OCI-LY7 (cell line): ENCODE measurements at places on chromosomes 7 and 10.

GRCh38 chr10:112741830-112742402 is 208.1 kb upstream of the TCF7L2 start:
- DNase-seq = no peak

GRCh38 chr10:47276576-47277351 is 23.2 kb upstream of the GDF10 start:
- DNase-seq = no peak

DNA sequence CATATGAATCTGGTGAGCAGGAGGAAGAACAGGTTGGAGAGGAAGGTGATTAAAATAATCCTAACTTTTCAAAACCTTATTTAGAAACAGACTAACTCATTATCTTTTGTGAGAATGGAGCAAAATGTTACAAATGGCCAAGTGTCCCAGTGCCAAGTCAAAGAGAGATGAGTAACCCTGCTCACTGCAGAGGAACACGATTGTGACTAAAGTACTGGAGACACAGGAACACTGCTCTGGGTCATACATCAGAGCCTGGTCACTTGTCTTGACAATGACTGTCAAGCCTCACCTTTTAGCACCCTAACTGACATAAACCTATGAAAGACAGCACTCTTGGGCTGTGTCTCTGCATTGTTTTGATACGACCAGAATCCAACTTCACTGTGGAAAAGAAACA is 108.8 kb downstream of the SGMS1 start:
- DNase-seq = no peak

DNA sequence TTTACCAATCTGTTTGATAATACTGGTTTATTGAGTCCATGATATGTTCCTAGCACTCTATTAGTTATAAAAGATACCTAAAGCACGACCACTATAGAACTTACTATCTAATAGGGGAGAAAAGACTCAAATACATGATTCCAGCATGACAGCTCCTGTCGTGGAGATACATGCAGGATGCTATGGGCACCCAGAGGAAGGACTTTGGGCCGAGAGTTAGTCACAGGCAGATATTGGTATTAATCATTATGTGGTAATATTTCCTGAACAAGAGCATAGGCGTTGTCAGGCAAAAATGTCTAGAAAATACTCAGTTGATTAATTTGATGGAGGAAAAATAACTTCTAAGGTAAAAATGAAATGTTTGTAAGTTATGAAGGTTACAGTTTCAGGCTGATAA is 31.8 kb downstream of the CNNM2 start:
- DNase-seq = no peak

GRCh38 chr7:2274666-2275065 is 32.6 kb downstream of the NUDT1 start:
- DNase-seq = no peak

DNA sequence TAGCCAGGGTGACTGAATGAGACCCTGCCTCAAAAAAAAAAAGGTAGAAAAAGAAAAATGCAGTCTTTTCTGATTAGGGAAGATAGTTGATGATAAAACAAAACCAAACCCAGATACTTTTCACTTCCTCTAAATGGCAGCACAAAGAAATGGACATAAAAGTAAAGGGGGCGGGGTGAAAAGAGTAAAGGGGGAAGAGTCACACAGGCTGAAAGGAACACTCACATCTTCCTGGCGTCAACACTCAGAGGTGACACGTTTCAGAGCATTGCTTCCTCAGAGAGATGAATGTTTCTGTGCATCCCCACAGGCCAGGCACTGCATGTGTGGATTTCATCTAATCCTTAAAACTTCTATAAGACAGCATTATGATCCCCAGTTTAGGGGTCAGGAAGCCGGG is 81.2 kb downstream of the HIPK2 start:
- peak; percentile 69 for DNase-seq

DNA sequence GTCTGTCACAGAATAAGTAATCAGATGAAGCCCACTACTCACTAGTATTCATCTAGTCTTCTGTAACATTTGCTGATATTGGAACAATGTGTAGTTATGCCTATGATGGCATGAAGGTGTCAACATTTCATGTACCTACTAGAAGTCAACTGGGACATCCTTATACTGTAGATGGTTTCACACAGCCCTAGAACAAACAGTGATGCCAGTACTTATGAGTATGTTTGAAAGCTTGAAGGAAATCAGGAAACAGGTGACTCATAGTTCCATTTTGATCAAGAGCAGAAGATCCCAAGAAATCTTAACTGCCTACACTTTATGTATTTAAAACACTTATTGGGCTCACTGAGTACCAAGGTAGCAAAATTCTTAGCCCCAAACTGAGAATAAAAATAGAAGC is 1519.6 kb downstream of the REEP3 start:
- no peak for DNase-seq

DNA sequence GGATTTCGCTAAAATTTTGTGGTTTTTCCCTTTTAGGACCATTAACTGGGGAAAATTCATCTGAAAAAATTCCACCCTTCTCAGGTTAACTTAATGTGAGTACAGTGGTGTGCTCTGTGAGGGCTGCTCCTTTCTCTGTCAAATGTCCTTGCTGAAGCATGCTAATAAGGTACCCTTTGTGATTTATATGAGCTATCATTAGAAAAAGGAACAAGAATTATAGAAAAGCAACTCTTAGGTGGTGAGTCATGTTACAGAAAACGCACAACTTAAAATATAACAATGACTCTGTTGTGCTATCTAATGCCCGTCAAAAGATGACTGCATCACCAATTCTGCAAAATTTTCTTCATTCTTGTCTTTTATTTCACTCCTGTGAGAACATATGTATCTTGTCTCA is 162.0 kb upstream of the MAGI2 start:
- no peak for DNase-seq

- no peak for DNase-seq
These were observed 67.7 kb downstream of the COL13A1 start for GRCh38 chr10:69869291-69869961.

GRCh38 chr10:94405406-94405805 is 3.1 kb downstream of the TBC1D12 start:
- no peak for DNase-seq

DNA sequence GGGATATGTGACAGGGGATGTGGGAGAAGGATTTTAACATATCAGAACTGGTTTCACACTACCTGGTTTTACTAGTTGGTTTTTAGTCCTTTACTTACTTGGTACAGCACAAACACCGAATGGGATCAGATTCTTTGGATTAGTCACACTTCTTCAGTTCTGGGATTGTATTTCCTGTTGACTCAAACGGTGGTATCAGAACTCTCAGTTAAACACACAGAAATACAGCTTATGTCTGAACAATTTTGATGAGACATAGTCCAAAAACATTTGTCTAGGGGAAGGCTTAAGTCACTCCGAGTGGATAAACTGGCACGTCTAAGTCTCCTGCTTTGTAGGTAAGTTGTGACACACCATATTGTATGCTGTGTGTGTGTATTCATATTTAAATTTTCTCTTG is 480.5 kb downstream of the PHTF2 start:
- DNase-seq = no peak

- DNase-seq = no peak
These were observed 12.3 kb downstream of the MCM10 start for GRCh38 chr10:13173616-13174015.

DNA sequence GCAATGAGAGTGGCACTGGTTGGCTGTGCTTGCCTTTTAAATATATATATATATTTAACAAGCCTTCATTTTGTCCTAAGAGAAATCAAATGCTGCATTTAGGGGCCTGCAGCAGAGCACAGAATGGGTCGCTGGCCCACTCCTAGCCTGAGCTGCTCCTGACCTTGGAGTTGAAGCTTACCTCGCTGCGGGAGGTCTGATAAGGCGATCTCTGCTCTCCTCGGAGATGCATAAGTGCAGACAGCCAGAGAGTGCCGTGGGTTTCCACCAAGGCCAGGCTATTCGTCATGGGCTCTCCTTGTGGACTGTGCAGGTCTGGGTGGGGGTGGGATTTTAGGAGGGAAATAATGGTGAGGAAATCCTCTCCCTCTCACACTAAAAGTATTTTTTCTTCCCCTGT is 99.5 kb upstream of the IKZF1 start:
- no peak for DNase-seq

DNA sequence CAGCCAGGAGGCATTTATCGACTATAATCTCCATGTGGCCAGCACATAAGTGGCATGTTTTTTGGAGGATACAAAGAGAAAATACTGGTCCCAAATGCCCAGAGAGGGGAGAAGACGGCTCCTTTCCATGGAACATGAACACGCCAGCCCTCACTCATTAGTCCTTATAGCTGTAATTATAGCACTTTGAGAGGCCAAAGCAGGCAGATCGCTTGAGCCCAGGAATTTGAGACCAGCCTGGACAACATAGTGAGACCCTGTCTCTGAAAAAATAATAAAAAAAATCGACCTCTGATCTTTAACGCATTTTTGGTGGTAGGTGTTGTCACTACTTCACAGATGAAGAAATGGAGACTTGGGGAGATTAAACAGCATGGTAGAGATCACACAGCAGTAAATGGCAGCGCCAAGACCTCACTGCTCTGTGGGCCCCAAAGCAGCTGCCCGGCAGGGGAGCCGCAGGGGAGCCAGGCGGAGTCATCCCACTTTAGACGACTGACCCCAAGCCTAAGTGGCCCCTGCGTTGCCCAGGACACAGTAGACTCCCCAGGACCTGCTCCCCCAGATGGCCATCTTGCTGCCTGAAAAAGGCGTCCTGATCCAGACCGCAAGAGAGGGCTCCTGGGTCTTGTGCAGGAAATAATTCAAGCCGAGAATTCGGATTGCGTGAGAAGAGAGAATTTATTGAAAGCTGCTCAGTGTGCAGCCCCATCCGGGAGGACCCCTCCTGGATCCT is 21.2 kb upstream of the PRKAG2 start:
- no peak for DNase-seq

DNA sequence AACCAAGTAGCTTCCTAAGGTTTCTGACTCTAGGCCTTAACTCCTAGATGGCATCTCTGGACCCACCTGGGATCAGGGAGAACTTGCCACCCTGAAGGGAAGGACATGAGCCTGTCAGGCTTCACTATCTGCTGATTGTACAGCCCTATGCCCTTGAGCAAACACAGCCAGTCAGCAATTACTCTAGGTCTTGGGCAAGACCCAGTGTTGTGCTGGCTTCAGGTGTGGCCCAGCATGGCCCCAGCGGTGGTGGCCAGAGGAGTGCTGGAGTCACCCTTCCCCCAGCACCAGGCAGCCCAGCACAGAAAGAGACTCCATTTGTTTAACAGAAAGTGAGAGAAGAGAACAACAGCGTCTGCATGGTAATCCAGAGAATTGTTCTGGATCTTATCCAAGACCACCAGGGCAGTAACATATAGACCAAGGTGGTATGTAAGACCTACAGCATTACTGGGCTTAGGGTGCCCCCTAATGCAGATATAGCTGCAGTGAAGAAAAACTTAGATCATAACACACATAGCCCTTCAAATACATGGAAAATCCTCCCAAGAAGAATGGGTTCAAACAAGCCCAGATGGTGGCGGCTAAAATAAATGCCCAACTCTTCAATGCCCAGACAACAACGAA is 207.7 kb downstream of the MAGI2 start:
- DNase-seq = no peak

GRCh38 chr7:124857672-124858235 is 71.9 kb downstream of the POT1 start:
- DNase-seq = no peak

DNA sequence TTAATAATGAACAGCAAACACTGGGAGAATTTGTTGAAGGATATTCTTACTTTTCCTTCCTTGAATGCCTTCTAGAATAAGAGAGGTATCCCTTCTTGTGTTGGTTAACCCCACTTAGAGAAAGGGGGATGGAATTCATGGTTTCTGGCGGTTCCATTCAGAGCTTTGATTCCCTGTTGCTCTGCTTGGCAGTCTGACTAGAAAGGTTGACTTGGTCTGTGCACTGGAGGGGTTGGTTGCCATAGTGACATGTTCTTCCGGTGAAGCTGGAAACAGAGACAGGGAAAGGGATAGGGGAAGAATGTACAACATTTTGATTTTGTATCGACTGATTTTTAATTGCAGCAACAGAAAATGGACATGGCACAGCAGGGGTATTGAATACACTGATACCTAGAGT is 2.5 kb downstream of the TMEM178B start:
- DNase-seq = no peak

- DNase-seq = peak; percentile 68
These were observed 46.9 kb downstream of the STEAP1B start for GRCh38 chr7:22452960-22453558.

GRCh38 chr10:96387161-96387560 is 28.4 kb upstream of the OPALIN start:
- no peak for DNase-seq

- DNase-seq = no peak
These were observed 80.6 kb downstream of the GLI3 start for GRCh38 chr7:42156291-42156865.

- no peak for DNase-seq
These were observed 133.4 kb upstream of the MKLN1 start for GRCh38 chr7:131194070-131194865.

DNA sequence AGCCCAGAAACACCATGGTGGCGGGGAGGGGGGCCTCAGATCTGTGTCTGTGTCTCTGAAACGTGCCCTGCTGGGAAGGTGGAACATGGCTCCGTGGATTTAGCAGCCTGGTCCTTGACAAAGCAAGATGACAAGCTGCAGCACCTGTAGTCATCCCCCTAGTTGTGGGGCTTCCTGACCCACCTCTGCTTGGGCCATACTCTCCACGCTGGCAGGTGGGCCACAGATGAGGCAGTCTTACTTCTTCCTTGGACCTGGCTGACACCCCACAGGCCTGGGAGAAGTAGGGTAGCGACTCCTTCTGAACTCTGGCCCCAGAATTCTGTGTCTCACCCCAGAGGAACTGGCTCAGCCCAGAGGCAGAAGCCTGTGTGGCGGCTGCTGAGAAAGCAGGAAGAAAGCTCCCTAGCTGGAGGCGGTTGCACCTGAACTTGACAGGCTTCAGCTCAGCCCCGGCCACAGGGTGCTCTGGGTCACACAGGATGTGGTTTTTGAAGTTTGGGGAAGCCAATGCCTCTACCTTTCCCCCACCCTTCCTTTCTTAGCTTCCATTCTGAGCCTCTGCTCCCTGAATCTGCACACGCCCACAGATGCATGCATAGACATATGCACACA is 113.9 kb downstream of the ABLIM1 start:
- peak; percentile 96 for DNase-seq

DNA sequence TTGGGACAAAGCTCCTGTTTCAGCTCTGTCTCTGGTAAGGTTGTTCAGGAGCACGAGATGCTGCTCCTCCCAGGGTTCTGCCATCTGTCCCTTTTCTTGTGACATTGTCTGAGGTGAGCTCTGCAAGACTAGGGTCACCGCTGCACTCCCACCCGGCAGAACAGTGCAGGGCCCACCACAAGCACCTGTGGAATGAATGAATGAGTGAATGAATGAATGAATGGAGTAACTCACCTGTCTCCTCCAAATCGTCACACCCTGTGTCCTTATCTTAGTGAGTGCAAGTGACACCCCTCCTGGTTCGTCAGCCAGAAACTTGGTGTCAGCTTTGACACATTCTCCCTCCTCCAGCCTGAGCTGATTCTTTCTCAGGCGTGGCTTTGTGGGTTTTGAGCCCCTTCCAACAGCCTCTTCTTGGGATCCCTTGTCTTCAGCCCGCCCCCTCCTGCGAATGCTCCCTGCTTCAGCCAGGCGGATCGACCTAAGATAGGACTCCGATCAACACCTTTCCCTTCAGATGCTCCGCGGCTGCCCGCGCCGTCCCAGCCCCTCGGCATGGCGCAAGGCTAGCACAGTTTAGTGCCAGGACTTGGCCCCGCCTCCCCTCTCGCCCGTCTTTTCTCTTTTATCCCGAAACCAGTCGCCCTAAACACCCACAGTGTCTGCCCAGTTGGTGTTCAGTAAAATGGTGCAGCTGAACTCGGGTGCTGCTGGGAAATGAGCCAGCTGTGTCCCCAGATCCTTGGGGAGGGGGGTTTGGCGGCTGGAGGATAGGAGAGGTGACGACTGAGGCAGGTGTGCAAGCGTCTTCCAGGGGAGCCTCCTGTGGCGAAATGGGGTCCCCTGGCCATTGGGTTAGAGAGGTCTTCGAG is 89.3 kb downstream of the BEND7 start:
- no peak for DNase-seq
